ENCODE measurements at places on chromosomes 6 and 20.

DNA sequence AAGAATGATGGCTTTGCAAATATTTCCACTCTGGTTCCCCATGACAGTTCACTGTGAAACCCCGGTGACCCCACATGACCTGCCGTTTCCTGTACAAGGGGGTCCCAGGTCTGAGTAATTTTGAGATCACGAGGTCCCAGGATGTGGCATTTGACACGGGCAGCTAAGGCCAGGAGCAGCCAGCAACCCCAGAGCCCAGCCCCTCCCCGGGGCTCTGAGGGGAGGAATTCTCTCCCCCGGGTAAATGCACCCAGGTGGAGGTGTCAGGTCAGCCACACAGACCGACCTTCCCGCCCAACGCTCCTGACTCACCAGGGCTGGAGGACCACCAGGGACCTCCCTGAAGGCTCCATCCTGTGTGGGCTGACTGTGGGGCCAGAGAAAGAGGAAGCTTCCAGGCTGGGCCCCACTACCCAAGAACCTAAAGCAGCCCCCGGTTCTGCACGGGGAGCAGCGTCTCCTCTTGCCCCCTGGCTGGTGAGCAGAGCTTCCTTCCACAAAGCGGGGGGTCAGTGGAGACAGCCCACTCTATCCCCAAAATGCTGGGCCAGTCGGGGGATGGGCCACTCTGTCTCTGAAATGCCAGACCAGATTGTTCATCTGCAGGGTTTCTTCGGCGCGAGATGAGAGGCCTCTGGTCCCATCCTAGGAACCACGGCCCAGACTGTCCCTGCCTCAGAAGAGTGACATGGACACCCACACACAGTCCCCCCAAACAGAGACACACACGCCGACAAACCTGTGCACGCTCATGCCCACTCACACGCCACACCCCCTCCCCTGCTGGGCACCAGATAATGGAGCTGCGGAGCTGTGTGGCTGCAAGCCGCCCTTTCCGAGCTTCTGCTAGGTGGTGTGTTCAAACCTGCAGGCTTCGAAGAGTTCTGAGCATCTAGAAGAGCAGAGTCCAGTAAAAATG lies 23.4 kb upstream of the SLCO4A1 start:
- DNase-seq, result no peak

GRCh38 chr20:57397693-57398108 lies 6.5 kb downstream of the RBM38 start:
- DNase-seq, result no peak

- no peak for DNase-seq
Measured at GRCh38 chr6:44935693-44936300, 392.3 kb upstream of the RUNX2 start.

DNA sequence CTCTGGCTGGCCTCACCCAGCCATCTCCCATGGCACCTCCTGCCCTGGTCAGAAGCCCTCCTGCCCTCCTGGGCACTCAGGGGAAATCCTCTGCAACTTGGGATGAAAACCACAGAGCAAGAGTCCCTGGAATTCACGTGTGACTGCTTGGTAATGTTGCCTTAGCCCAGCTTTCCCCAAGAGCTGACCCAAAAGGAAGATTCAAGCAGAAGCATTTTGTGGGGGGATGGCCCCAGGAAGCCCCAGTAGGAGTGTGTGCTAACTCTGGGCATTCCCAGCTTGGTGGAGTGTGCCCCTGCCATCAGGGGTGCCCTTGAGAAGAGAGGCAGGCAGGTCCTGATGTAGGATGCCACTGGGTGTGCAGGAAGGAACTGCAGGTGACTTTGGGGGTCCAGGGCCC lies 35.5 kb downstream of the SNX5 start:
- DNase-seq, result no peak

GRCh38 chr6:31958412-31958740 lies 395 bp downstream of the NELFE start:
- no peak for DNase-seq

GRCh38 chr20:64159711-64160110 lies 4.5 kb upstream of the MYT1 start:
- no peak for DNase-seq

DNA sequence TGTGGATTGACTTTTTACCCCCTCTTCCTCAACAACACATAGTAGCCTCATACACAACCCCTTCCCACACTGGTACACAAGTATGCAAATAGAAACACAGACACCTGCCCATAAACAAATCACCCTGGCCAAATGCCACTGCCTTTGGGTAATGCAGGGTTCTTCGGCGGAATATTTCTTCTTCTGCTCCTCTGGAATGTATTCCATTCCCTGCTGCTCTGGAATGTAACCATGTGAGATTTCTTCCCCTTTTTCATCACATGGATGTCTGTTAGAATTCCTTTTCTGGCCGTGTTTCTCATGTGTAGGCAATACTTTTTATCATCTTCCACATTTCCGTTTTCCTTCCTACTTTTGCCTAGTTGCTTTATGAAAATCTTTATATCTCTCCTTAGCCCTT lies 76.1 kb upstream of the TPD52L1 start:
- no peak for DNase-seq

- no peak for DNase-seq
Measured at GRCh38 chr6:88683734-88684133, 279.7 kb downstream of the RNGTT start.

GRCh38 chr20:47262365-47263013 lies 94.0 kb downstream of the ZMYND8 start:
- no peak for DNase-seq

GRCh38 chr6:41656002-41656691 lies 17.9 kb downstream of the MDFI start:
- no peak for DNase-seq

GRCh38 chr20:34627458-34627857 lies 49.4 kb downstream of the PIGU start:
- DNase-seq, result no peak

GRCh38 chr6:27868311-27868710 lies 43.9 kb downstream of the OR2B2 start:
- DNase-seq, result no peak

DNA sequence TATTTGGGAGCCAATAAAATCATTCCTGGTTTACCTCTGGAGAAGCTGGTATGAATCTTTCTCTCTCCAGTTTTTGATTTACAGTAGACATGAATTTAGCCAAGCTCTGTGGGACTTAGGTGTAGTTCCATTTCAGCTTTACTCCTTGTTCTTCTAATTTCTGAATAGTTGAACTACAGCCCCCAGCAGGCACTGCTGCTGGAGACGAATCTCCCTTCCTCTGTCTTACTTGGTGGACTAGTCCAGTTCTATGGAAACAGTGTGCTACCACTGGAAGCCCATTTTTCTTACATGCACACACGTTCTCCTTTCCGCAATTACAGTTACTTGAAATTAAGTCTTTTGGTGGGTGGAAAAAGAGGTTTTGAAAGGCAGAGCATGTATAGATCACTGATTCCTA lies 42.3 kb downstream of the RALGAPB start:
- no peak for DNase-seq

GRCh38 chr20:5504061-5504739 lies 187.4 kb upstream of the PROKR2 start:
- peak; percentile 61 for DNase-seq

DNA sequence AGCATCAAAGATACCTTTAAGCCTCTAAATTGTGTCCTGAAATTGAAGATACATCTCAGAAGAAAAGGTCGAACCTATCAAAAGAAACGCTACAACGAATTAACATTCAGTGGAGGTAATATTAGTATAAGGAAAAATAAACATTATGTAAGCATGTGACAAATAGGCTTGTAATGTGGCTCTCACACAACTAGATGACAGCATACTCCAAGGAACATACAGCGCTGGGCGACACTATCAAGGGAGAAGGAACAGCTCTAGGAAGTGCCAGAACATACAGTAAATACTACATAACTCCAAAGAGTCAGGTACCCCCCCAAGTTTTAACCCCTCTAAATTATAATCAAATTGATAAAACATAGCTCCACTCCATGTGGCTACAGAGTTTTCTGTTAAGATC lies 103.5 kb downstream of the LAMP5 start:
- peak; percentile 59 for DNase-seq

DNA sequence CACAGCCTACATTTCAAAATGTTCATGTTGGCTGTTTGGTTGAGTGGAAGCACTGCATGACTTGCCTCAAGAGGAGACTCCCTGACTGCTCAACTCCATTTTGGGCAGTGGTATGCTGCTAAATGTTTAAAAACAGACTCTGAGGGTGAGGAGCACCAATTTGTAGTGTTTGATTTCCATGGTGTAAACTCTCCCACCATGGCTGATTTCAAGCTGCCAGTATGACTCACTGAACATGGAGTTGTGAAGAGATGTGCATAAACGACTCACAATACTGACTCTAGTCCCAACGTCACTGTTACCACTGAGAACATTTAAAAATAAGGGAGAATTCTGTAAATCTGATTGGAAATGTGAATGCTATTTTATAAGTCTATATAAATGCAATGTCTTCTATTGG lies 70.4 kb downstream of the BACH2 start:
- DNase-seq, result no peak

DNA sequence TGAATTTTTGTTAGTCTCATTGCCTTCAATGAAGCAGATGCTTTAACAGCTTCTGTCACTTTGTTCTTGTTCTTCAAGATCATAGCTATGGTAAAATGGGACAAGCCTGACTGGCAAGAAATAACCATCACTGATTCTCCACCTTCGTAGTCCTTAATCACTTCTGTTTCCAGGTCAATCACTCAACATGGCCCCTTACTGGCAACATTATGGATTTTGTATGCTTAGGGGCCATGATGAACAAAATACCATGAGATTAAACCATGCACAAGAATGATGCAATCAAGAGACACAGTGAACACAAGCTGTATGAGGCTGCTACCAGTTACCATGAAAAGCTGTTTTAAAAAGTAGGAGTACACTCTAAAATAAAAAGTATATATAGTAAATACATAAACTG lies 32.8 kb downstream of the ADNP start:
- DNase-seq, result no peak

GRCh38 chr6:39617026-39617425 lies 108.2 kb downstream of the KIF6 start:
- DNase-seq, result no peak

GRCh38 chr6:69276204-69276603 lies 520.6 kb downstream of the LMBRD1 start:
- no peak for DNase-seq

DNA sequence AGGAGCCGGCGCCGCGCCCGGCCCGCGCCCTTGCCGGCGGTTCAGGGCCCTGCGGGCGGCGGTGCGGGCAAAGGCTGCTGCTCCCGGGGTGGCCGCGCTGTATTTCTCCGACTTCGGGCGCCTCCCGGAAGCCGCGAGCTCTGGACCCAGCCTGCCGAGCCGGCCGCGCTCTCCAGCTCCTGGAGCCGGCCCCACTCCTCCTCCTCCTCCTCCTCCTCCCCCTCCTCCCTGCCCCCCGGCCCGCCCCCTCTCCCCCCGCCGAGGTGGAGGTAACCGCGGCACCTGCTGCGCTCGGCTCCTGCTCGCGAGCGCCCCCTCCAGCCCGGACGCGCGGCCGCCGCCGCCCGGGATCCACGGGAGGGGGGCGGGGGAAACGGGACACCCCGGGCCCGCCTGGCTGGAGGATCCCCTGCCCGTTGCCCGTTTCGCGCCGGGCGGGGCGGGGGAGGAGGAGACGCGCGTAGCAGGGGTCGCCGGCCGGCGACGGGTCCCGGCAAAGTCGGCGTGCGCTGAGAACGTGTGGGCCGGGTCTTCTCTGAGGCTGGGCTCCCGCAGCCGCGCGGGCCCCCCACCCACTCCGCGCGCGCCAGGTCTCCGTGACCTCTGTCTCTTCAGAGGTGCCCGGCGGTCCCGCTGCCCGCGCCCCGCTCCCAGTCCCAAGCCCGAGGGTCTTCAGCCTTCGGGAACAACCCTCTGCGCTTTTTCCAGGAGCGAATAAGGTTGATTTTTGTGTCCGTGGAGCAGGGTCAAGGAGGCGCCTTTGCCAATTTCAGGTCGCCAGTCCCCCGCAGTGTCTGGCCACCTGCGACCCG lies at the start of gene SLC22A23:
Gene SLC22A23 (minus strand): TSS at position 153 of the 812 bp plus-strand sequence. CDS start 491 bp downstream, outside the sequence.
- DNase-seq, result peak; percentile 80

- DNase-seq, result peak; percentile 8
Measured at GRCh38 chr20:58012731-58013510, 215.5 kb downstream of the ANKRD60 start.

GRCh38 chr20:53038299-53038698 lies 66.1 kb downstream of the TSHZ2 start:
- no peak for DNase-seq

- no peak for DNase-seq
Measured at GRCh38 chr6:121187200-121187832, 147.0 kb downstream of the TBC1D32 start.

- no peak for DNase-seq
Measured at GRCh38 chr20:47708140-47708807, 77.0 kb downstream of the SULF2 start.

GRCh38 chr6:132907914-132908313 lies 93.5 kb downstream of the RPS12 start:
- no peak for DNase-seq

DNA sequence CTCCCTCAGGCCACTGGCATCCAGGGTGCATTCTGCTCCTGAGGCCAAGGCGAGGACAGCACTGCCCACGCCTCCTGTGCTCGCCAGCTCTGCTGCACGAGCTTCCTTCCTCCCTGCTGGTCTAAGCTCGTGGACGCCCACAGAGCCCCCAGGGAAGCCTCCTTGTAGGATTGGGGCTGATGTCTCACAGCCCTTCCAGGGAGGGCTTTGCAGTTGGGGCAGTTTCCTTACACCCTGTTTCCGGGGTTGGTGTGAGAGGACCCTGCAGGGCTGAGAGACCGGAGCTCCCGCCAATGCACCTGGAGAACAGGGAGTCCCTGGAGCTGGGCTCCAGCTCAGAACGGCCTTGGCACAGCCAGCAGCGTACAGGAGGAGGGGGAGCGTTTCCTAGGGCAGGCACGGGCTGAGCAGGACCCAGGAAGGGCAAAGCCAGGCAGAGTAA lies 172.4 kb upstream of the PDE10A start:
- no peak for DNase-seq

DNA sequence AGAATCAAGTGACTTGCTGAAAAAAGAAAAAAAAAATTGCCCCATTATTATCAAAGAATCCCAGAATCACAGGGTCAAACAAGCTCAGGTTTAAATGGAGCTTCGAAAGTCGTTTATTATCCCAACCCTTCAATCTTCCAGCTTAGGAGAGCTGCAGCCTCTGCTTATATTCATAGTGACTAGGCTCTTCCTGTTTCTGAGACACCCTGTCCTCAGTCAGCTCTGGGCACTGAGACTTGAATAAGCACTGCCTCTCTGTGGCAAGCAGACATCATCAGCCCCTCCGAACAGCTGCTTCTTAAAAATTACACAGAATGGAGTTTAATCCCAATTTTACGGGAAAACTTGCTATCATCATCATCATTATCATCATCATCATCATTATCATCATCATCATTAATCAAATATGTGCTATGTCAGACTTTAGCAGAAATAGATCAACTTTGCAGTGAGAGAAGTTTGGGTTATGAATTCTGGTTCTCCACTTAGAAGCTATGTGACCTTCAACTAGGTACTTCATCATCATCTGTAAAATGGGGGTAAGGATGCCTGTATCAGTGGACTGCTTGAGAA lies 614.0 kb upstream of the SYNCRIP start:
- no peak for DNase-seq

- no peak for DNase-seq
Measured at GRCh38 chr6:170042596-170043118, 248.2 kb downstream of the DLL1 start.

GRCh38 chr6:107784669-107785068 lies 39.4 kb downstream of the SCML4 start:
- no peak for DNase-seq
